ENCODE measurements at places on chromosomes 6 and 20.

DNA sequence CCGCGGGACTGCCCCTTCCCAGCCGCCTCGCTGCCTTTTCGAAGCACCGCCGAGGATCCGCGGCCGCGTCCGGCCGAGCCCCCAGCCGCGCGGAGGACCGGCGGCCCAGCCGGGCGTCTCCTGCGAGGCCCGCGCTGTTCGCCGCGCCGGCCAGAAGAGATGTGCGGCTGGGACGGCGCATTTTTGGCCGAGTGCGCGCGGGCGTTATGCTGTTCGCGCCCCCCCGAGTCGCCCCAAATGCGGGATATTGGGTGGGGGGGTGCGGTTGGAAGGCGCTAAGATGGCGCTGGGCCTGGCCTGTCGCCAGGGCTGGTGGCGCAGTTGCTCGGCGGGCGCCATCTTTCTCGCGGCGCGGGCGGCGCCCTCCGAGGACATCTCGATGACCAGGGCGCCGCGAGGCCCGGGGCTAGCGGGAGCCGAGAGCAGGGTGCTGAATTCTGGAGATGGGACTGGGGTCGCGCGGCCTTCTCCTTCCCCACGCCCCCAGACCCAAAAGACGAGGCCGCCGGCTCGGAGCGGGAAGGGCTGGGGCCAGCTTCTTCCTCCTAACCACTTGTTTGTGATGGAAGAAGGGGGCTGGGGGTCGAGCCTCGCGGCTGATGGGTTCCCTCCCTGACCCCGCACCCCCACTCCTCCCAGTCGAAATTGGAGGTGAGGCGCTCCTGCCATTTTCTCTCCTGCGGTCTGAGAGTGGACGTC lies 1.5 kb downstream of the BICRAL start:
- DNase-seq: peak; percentile 70

GRCh38 chr6:20554326-20554725 lies 20.1 kb downstream of the CDKAL1 start:
- DNase-seq: no peak

GRCh38 chr20:41275301-41275731 lies 42.2 kb downstream of the ZHX3 start:
- DNase-seq: no peak

DNA sequence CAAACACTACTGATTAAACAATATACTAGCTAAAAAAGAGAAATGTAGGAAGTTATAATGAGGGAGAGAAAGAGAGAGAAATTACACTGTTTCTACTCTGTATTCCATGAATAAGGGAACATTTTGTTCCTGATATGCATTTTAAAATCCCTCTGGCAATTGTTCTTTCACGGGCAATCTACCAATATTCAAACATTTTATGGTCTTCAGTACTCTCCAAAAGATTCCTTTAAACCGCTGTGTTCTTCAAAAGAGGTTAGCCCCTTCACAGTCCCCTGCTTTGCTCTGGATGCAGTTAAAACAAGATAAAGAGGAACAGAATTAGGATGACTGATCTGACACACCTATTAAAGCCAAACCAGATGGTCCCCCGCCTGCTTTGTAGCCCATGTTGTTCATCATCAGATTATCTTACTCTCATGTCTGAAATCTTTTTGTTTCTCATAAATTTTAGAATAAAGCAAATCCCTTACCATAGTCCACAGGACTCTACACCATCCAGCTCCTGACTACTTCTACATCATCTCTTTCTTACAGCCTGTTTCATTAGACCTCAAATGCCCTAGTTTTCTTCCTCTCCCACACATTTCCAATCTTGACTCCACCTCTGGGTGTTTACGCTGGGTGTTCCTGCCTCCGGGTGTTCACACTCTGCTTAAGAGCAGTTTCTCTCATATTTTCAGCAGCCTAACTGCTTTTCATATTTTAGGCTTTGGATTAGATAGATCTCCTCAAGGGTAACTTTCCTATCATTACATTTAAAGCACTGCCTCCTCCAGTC lies 399.7 kb downstream of the COL12A1 start:
- DNase-seq: no peak

DNA sequence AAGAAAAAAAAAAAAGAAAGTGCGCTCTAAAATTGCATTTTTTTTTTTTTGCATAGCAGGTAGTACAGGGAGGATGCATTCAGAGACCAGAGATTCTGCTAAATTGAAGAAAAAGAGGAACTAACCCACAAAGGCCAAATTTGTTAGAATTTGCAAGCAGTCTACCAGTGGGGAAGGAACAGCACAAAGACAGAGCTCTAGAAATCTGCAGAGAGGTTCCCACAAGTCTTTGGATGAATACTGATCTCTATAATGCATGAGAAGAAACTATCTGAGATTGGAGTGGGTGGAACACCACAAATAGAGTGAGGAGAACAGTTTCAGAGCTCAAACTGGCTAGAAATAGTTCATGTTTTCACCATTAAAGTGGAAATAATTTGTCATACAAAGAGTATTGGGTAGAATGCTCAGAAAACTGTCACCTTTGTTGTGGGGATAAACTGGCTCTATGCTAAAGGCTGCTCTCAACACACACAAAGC lies 79.6 kb upstream of the AHI1 start:
- DNase-seq: no peak

GRCh38 chr6:157708239-157708638 lies 114.8 kb upstream of the SNX9 start:
- DNase-seq: no peak

GRCh38 chr6:26031151-26031594 lies 56.1 kb upstream of the HFE start:
- DNase-seq: no peak

DNA sequence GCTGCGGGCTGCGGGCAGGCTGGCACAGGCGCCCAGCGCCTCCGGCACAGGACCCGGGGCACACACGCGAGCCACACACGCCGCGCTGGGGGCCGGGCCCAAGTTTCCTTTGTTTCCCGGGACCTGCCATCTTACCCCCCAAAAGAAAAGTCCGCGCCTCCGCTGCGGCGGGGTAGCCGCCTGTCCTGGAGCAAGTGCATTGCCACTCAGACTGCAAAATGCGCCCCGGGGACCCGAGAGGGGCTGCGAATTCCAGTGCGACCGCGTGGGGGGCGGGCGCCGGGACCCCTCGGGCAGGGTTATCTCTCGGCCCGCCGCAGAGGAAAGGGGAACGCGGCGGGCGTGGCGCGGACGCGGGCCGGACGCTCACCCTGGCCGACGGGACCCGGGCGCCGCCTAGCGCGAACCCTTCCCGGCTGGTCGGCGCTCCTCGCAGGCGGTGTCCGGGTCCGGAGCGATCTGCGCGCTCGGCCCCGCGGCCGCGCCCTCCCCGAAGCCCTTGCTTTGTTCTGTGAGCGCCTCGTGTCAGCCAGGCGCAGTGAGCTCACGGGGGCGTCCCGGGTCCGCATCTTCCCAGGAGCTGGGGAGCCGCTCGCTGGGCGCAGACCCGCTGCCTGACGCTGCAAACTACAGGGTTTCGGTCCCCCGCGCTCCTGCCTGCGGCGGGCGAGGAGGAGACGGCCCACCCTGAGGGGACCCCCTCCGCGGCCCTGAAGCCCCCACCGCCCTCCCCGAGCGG lies 639 bp upstream of the CD24 start:
- peak; percentile 80 for DNase-seq

GRCh38 chr6:140185991-140186390 lies 811.5 kb upstream of the CITED2 start:
- no peak for DNase-seq

- peak; percentile 43 for DNase-seq
Observed at GRCh38 chr20:46820682-46821081, 74.0 kb upstream of the EYA2 start.

DNA sequence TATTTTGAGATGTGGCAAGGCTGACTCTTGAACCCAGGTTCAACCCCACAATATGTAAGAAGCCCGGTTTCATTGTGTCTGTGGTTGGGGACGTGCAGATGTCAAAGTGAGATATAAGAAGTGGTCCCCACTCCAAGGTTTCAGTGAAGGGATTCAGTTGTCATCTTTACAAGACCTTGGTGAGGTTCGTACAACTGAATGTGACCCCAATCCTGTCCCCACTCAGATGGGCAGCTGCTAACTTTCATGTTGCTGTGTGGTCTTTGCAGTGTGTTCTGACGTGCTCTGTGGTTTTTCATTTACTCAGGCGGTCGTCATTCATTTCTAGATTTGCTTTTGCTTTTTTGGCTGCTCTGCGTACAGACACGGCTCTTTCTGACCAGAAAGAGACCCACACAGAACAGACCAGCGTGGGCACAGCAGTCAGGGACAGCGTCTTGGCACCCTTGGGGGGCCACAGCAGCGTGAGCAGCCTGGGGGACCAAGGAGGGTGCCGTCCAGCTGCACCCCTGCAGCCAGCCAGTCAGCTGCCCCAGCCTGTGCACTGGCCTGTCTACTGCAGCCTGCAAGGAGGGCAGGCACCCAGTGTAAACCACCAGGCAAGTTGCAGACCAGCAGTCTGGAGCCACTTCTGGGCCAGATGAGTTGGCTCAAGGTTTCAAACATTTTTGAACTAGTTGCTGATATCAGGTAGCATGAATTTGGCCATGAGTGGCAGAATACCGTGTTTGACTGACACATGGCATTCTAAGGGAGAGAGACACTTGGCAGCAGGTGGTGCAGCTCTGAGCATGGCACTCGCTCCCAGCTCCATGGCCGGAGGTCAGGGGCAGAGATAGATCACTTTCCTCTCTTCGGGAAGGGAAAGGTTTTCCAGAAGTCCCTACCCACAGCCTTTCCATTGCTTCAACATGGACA lies 49.4 kb upstream of the IRF4 start:
- no peak for DNase-seq

- DNase-seq: no peak
Observed at GRCh38 chr20:9454791-9455190, 59.6 kb upstream of the LAMP5 start.

DNA sequence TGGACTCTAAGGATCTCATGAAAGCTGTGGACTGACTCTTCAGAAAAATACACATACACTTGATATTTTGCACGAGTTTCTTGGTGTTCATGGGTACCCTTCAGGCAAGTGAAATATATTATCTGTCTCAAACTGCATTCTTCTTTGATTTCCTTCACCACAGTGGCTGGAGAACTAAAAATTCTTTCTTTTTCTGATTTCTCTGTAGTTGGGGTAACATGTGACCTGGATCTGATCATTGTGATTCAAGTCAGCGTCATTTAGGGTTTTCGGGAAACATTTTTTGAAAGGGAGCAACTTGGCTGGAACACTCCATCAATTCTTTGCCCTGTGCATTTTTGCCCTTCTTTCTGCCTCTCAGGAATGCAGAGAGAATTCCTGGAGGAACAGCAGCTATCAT lies 205.8 kb downstream of the OR2B2 start:
- DNase-seq: no peak

DNA sequence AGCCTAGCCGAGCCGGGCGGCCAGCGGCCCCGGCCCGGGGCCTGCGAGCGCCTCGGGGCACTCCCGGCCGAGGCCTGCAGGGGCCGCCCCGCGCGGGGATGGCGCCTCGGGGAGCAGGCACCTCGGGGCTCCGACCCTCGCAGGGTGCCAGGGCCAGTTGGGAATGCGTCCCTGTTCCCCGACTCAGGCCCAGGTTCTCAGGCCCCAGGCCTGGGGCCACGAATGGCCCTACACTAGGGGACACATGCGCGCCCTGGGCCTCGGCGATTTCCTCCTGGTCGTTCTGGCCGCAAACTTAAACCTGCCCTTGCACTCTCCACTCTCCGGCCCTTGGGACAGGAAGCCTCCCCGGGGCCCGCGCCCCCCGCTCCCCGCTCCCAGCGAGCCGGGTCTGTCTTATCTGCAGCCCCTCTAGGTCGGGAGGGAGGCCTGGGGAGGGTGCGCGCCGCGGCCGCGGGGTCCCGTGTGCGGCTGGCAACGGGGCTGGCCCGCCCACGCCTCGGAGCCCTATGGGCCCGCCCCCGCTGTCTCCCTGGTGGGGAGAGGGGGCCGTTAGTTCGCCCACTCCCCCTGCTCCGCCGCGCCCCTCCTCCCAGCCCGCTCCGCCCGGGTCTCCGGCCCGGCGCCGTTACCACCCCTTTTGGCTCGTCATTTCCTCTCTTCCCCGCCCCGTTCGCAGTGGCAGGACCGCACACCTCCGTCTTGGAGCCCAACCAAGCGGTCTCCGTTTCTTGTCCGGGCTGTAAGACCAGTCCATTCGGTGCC lies 611 bp downstream of the NFYA start:
- DNase-seq: peak; percentile 89

GRCh38 chr6:18263418-18264218 lies 712 bp downstream of the DEK start:
- no peak for DNase-seq

- DNase-seq: no peak
Observed at GRCh38 chr6:15901141-15902115, 227.5 kb upstream of the MYLIP start.

- no peak for DNase-seq
Observed at GRCh38 chr6:140059947-140060346, 685.5 kb upstream of the CITED2 start.

DNA sequence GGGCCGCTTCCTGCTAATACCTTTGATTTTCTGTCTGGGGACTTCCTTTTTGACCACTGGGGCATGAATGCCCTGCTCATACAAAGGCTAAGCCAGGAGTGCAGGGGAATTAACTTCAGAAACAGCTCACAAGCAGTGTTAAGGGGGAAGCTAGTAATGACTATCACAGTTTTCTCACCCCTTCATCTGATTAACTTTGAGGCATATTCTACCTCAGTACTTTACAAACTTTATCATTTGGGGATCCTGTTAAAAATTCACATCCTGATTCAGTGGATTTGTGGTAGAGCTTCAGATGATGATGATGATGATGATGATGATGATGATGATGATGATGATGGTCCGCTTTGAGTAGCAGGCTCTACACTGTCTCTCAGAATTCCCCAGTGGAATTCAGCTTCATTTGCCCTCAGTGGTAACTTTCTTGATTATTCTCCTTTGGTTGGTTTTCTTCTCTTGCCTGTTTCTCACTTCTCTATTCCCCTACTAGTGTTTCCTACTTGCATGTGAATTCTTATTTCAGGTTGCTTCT lies 78.4 kb upstream of the TMEM170B start:
- no peak for DNase-seq

GRCh38 chr6:70312165-70312745 lies 9.4 kb upstream of the COL9A1 start:
- DNase-seq: no peak

DNA sequence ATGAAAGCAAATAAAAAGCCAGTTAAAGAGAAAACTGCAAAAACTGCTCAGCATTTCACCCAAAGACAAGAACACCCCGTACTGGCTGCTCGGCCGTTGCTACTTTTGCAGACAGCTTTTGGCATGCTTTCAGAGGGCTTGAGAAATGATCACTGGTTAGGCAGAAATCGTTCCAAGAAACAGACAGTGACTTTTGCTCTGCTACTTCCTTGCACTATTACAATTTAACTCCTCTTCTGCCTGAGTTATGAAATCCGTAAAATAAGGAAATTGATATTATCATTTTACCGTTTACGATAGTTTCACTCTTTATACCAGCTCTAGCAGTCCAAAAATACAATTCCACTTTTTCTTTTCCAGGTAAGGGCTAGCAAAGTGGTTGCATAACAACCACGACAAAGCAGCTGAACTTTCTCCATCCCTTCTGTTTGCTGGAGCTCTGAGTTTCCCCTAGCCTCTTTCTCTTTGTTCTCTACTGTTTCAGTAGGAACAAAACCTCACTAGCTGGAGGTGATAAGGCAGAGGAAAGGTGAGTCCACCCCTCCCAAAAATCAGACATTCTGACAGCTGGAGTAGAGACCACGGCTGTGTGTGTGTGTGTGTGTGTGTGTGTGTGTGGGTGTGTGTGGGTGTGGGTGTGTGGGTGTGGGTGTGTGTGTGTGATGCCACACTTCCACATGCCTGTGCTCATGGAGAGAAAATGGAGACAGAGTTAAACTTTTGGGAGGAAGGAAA lies 191.8 kb upstream of the RREB1 start:
- no peak for DNase-seq

Measured in glutamatergic neuron (in vitro differentiated cells).